ENCODE measurements at places on chromosomes 13 and 19. TPM values are rescaled to one million over a fixed set of nuclear protein-coding genes. Genes with fewer than 3 reads are reported as not detected.

- H3K36me3 ChIP-seq, result no peaks in the 10 kb centered on the region
- H3K4me1 ChIP-seq, result no peaks in the 10 kb centered on the region
- no peak overlapping the region for H3K27ac ChIP-seq
- H3K27me3 ChIP-seq, result no peaks in the 10 kb centered on the region
- no peak overlapping the region for H3K4me3 ChIP-seq
Measured at GRCh38 chr13:64283926-64284325, 2868.3 kb upstream of the PCDH20 start.

The STK11 gene
- total RNA-seq, result 61.8 TPM

DNA sequence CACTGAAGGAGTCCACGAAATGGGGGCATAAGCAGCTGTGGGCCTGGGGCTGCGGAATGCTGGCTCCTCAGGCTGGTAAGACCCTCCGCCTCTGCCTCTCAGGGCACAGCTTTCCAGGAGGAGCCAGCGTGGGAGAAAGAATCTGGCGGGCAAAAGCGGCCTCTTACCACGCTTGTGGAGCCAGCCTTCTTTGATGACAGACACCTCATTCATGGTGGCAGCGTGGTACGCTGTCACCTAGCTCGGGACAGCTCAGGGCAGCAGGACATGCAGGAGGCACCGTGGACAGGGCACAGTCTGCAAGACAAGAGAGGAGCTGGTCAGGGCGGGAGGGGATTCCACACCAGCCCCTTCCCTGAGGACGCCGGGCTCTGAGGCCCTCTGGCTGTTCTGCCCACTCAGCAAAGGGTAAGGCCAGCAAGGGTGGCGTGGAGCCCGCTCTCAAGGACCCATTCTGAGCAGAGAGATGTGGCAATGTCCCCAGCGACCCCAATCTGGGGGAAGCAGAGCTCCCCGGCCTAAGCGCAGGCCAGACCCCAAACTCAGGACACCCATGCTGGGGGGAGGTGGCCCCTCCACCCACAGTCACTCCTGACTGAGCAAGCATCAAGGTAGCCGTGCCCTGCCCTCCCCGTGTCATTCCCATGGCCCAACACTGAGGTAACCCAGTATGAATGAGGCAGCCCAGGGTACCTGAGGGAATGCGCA is 19.9 kb downstream of the AKT2 start:
- H3K4me3 ChIP-seq, result no peak overlapping the region
- DNase-seq, result no peak
- no peaks in the 10 kb centered on the region for H3K27me3 ChIP-seq
- H3K36me3 ChIP-seq, result no peaks in the 10 kb centered on the region
- no peak overlapping the region for H3K27ac ChIP-seq

- DNase-seq, result no peak
- no peak overlapping the region for H3K27ac ChIP-seq
- H3K4me1 ChIP-seq, result no peaks in the 10 kb centered on the region
- H3K4me3 ChIP-seq, result no peak overlapping the region
- no peaks in the 10 kb centered on the region for H3K27me3 ChIP-seq
Measured at GRCh38 chr13:61695147-61695546, 279.5 kb upstream of the PCDH20 start.

The SLC25A41 gene
- total RNA-seq, result not detected

DNA sequence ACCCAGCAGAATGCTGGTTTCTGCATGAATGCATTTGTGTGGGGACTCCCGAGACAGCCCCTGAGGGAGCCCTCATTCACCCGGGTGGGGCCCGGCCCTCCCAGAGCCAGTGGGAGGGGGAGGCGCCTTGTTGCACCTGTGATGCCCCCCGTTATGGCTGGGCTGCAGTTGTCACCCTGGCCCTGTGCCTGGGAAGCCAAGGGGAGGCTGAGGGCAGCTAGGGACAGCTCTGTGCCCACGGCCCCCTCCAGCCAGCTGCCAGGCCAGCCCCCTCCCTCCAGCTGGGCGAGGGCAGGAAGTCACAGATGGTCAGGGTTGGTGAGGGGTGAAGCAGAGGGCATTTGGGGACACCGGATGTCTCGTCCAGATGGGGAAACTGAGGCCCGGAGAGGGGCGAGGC is 26.1 kb downstream of the NFIC start:
- DNase-seq, result no peak
- H3K27ac ChIP-seq, result peak overlapping the region; percentile 44
- peaks cover 33% of the 10 kb centered on the region for H3K4me1 ChIP-seq
- H3K27me3 ChIP-seq, result no peaks in the 10 kb centered on the region

The C5AR1 gene
- 2.7 TPM for total RNA-seq

DNA sequence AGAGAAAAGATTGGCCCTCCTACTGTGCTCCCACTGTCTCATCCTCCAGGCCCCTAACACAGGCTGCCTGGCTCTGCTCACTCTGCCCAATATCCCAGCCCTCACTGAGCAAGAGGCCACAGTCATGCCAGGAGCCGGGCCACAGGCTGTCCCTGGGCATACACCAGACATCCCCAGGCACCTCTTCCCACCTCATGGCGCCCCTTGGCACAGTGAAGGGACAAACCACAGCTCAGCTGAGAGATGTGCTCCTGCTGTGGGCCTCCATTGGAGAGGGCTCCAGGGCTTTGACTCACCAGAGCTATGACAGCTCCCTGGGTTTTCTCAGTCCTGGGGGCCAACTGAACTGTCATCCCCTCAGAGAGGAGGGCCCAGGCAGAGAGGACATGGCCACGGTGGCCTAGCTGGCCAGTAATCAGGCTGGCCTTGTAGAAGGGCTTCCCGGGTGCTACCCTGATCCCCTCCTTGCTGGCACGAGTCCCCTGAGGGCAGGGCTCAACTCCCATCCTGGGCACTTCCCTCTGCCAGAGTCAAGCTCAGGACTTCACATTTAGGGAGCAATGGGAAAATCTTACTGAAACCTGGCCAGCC is 220.9 kb downstream of the TUBA3C start:
- no peaks in the 10 kb centered on the region for H3K27me3 ChIP-seq
- H3K4me3 ChIP-seq, result no peak overlapping the region
- no peak for DNase-seq
- H3K4me1 ChIP-seq, result no peaks in the 10 kb centered on the region
- no peak overlapping the region for H3K27ac ChIP-seq
- no peaks in the 10 kb centered on the region for H3K36me3 ChIP-seq

The CLC gene
- total RNA-seq, result not detected

All from esophagus squamous epithelium (tissue), 5 donors.